ENCODE measurements at places on chromosomes 13 and 19.

- DNase-seq = no peak
These were observed 35.7 kb downstream of the DZIP1 start for GRCh38 chr13:95608640-95609323.

DNA sequence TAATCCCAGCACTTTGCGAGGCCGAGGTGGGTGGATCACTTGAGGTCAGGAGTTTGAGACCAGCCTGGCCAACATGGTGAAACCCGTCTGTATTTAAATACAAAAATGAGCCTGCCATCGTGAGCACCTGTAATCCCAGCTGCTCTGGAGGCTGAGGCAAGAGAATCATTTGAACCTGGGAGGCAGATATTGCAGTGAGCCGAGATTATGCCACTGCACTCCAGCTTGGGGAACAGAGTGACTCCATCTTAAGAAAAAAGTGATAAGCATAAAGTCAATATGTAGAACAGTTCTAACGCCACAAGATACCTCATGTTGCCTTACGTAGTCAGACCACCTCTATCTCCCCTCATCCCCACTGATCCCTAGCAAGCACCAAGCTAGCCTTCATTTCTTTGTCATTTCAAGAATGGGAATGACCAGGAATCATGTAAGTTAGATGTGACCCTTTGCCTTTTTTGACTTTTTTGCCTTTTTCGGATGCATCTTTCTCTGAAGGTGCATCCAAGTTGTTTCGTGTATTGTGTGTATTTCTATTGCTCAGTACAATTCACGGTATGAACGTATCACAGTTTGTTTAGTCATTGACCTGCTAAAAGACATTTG, 6.4 kb downstream of the RPL21 start:
- DNase-seq = no peak

DNA sequence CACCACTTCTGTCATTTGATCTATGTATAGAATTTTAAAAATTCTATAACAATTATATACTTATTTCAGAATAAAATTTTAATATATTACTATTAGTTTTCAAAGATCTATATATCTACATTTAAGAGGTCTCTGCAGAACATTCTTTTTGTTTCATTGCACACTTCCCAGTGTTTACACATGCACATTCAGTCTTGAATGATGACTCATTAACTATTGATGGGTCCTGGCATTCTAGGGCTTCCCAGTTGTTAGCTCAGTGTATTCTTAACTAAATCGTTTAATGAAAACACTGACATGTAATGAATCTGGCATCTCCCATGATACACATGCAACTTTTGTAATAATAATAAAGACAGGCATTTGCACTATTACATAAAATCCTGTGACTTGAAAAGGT, 324.6 kb downstream of the KLF12 start:
- no peak for DNase-seq

GRCh38 chr19:47601180-47601904, 7.6 kb upstream of the BICRA start:
- DNase-seq = no peak

GRCh38 chr19:48510421-48511268, 990 bp downstream of the LMTK3 start:
- peak; percentile 87 for DNase-seq

DNA sequence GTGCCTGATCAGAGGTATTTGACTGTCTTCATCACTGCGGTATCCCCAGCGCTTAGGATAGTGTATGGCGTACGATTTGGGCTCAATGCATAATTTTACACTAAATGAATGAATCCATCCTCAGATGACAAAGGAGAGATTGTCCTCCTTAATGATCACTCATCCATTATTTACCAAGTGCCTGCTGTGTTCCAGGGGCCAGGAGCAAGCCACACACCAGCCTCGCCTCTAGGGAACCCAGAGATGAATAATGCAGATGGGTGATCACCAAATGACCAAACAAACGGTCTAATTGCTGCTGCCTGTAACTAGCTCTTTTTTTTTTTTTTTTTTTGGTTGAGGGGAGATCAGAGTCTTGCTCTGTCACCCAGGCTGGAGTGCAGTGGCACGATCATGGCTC, 5.9 kb upstream of the GPR32 start:
- DNase-seq = no peak

GRCh38 chr13:26896986-26897668, 136.5 kb upstream of the GPR12 start:
- DNase-seq = no peak

GRCh38 chr13:72166102-72166650, 299.2 kb upstream of the DACH1 start:
- no peak for DNase-seq

DNA sequence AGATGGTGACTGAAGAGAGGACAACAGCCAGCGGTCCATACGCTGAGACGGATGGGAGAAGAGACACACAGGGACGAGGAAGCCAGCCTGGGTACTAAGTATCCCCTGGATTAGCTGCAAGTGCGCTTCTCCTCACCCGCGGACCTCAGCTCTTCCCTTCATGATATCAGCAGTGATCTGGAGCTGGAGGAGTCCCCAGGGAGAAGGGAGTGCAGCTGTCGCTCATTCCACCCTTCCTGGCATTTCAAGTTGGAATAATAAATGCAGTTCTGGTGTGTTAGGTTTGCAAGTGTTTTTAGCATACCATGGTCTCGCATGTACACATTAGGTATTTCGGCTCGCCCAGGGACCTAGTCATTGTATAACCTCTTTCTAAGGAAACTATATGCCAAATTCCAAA, 88.5 kb upstream of the C1QTNF9B start:
- DNase-seq = no peak

- DNase-seq = no peak
These were observed 89.2 kb downstream of the KCNRG start for GRCh38 chr13:50104493-50104892.

GRCh38 chr19:29074579-29074978, 138.4 kb downstream of the UQCRFS1 start:
- DNase-seq = no peak

GRCh38 chr19:5978606-5979552, 939 bp upstream of the RANBP3 start:
- no peak for DNase-seq

DNA sequence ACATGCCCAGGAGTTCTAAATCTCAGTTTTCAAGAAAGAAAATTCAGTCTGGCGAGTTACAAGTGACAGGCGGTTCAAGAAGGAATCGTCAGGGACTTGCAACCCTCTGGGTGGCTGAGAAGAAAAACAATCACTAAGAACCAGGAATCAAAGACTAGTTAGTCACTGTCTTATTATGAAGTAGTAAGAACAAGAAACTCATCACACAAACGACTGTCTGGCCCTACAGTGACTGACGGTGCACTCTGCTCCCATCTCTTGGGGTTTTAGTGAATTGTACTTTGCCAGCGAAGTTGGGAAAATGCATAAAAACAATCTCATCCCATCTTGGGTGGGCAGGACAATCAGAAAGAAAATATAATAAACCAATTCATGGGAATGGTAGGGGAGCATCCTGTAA, 63.7 kb upstream of the SACS start:
- DNase-seq = no peak

DNA sequence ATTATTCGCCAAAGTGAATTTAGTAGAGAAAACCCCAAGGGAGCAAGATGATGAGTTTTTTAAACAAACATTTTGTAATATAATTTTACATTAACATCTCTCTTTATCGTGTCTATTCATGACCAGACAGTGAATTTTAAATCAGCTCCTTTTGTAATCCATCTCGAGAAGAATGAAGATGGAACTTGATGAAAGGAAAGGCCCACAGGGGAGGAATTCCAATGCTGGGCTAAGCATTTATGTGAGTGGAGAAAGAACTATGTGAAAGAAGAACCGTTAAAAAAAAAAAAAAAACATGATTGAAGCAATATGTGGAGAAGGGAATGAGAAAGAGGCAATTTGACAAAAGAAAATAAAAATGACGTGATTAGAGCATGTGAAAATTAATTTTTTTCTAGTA, 170.6 kb downstream of the KCTD12 start:
- no peak for DNase-seq

- no peak for DNase-seq
These were observed 10.7 kb downstream of the MZT1 start for GRCh38 chr13:72716776-72717175.

GRCh38 chr19:8208119-8208921, 850 bp upstream of the CERS4 start:
- no peak for DNase-seq

GRCh38 chr13:46352805-46353204, 34.2 kb downstream of the RUBCNL start:
- DNase-seq = no peak

DNA sequence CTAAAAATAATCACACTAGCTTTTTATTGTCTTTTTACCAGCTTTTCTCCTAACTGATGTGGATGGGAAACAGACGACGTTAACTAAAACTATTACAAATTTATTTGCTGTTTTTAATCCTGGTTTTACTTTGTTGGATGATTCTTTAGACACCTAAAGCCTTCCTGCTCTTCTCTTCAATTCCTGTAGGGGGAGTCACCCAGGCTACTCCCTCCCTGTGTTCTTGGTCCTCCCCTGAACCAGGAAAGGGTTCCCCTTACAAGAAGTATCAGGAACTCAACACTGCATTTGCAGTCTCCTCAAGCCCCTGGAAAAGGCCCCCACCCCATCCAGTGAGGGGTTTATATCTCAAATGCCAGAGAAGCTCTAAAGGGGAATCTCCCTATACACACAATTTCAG, 206.1 kb downstream of the SUCLA2 start:
- no peak for DNase-seq

DNA sequence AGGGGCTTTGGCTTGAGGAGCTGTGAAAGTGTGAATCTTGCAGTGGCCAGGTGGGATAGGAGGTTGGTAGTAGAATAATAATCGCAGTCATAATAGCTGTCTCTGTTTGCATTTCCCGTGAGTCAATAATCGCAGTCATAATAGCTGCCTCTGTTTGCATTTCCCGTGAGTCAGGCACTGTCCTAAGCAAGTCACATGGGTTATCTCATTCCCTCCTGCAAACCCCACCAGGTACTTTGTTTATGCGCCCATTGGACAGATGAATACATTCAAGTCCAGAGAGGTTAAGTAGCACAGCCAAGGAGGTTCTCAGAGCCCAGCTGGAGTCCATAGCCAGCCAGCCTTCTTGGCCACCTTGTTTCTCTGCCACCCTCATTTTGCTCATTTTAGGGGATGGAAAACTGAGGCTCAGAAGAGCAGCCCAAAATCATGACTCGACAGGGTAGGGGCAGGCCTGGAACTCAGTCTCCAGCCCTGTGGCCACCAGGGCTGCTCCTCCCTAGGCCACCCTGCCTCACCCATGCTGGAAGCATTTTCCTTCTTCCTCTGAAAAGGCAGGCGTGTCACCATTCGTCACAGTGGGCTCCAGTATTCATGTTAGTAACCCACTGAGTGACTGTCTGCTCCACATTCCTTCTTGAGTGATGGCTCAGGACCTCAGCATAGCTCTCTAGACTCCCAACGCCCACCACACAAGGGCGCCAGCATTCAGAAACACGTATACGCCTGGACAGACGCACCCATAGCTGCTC, 206.2 kb downstream of the URI1 start:
- DNase-seq = no peak

DNA sequence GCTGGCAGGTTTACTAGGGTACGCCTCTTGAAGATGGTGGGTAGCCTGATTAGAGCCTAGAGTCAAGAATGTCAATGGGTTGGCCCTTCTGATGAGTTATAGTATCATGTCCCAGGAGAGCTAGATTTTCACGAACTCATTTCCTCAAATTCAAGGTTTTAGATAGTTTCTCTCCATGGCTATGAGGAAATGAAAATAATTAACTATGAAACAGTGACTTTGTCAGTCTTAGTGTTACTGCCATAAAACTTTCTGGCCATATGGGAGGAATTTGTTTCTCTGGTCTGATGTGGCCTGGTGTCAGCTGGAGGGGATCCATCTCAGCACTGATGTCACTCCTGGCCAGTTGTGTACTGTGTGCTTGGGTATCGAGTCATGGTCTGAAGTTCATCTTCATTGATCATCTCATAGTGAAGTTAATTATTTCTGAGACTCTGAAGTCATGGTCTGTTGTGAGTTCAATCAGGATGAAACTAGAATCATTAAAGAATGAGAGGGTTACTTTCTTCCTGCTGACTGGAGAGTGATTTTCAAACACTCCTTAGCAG, 49.4 kb upstream of the TNFSF11 start:
- DNase-seq = no peak

- peak; percentile 56 for DNase-seq
These were observed 353 bp downstream of the RFX2 start for GRCh38 chr19:6109947-6110346.

DNA sequence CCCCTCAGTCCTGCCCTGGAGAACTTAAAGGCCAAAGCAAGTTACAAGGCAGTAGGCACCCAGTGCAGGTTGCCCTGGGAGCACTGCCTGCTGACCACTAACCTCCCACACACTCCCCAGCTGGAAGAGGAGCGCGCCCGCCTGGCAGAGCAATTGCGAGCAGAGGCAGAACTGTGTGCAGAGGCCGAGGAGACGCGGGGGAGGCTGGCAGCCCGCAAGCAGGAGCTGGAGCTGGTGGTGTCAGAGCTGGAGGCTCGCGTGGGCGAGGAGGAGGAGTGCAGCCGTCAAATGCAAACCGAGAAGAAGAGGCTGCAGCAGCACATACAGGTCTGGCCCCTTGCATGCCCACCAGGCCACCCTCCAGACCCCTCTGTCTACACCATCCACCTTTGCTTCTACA, 61.1 kb downstream of the KCNC3 start:
- DNase-seq = no peak

GRCh38 chr19:6125571-6125989, 9.9 kb upstream of the ACSBG2 start:
- peak; percentile 60 for DNase-seq

GRCh38 chr13:61727767-61728166, 312.1 kb upstream of the PCDH20 start:
- DNase-seq = no peak

GRCh38 chr13:93377196-93377595, 150.6 kb downstream of the GPC6 start:
- DNase-seq = no peak

Measured in activated CD8-positive, alpha-beta memory T cell treated with anti-CD3 and anti-CD28 coated beads, Interleukin-2, amount 50 U/mL, for 48 hours (primary cell).